ENCODE measurements at places on chromosomes 5 and 9.

GRCh38 chr5:82313016-82313415 is 34.9 kb upstream of the RPS23 start:
- no peak for DNase-seq

GRCh38 chr5:173643964-173644363 is 27.5 kb upstream of the BOD1 start:
- peak; percentile 78 for DNase-seq

DNA sequence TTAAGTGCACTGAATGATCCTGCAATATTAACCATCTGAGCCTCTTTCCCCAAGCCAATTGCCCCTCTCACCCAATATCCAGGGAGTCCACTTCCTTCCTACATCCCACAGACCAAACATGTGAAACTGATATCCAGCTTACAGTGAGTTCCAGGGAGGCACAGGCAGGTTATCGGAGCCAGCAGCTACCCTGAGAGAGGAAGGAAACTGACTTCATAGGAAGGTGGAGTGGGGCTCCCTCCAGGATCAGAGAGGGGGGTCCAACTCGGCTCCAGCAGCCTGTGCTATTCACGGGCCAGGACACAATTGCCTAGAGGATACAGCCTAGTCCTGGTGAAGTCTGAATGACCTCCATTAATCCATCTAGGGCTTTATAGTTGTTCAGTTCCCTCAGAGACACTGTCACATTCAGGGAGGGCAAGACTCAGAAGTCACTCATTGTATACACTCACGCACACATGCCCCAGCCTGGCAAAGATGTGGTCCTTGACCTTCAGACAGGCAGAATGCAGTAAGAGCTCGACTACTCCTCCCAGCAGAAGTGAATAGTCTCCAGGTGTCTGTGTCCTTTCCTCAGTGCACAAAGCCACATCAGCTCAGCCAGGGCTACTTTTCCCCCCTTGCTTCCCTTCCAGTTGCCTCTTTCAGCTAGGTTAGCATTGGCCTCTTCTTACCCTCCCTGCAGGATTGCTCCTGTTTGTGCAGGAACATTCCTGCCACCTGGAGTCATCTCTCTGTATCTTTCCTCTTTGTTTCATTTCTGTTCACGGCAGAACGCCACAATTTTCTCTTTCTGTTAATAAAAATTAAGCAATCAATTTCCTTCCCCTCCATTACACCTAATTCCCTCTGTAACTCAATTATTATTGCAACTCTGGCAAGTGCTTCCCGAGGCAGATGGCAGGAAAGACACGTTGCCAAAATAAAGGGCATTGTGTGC is 501.7 kb downstream of the ARHGEF28 start:
- DNase-seq = no peak

DNA sequence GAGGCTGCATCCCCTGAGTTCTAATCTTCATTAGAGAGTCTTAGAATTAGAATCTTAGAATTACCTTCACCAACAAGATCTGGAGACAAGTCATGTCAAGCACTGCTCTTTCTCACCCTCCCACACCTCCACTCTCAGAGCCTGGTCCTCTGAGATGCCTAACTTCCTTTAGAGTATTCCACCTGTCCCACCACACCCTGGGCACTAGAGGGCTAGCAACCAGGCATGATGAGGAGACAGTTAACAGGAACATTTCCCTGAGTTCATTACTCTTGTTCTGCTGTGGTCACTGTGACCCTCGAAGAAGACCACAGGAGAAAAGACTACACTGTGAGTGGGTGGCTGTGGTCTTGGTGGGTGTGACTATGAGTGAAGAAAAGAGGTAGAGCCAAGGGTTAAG is 25.2 kb upstream of the MAP1B start:
- DNase-seq = no peak

- DNase-seq = no peak
These were observed 2.5 kb upstream of the VCAN start for GRCh38 chr5:83469075-83469474.

GRCh38 chr9:115328228-115328627 is 210.3 kb upstream of the TNC start:
- no peak for DNase-seq

GRCh38 chr9:545480-545879 is 296.0 kb upstream of the DMRT1 start:
- no peak for DNase-seq

GRCh38 chr9:105027084-105027483 is 99.1 kb upstream of the ABCA1 start:
- DNase-seq = no peak

GRCh38 chr9:130854835-130855234 is 19.8 kb downstream of the ABL1 start:
- no peak for DNase-seq

- DNase-seq = no peak
These were observed 105.4 kb downstream of the LPAR1 start for GRCh38 chr9:110932863-110933262.

DNA sequence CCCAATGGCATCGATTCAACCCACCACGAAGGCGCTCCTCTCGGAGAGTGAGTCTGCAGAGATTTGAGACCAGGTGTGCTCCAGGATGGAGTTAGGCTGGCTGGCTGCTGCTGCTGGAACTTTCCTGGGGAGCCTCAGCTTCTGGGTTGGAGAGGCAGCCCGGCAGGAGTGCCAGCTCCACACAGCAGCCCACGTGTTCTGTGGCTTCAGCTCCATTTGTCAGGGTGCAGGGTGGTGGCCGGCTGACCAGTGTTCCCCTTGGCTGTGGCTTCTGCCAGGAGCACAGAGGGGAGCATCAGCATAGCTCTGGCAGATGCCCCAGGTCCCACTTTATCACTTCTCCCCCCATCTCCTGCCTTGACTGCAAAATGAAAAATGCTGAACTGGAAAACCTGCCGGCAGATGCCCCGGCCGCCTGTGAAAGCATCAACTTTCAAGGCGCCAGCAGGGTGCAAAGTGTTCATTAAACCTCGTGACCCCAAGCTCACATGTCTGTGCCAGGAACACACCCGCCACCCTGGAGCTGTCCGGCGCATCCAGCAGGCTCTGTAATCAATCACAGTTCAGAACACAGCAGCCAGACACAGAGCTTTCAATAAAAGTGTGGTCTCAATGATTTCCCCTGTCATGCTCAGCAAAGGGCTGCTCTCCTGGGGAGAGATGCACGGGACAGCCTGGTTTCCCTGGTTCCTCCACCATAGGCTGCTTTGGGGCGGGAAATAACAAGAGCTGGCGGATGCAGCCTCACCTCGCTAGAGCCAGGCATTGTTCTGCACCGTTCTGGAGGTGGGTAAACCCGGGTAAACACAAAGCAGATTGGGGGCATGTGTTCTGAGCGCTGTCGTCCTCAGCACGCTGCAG is 53.2 kb downstream of the TRIP13 start:
- DNase-seq = no peak

DNA sequence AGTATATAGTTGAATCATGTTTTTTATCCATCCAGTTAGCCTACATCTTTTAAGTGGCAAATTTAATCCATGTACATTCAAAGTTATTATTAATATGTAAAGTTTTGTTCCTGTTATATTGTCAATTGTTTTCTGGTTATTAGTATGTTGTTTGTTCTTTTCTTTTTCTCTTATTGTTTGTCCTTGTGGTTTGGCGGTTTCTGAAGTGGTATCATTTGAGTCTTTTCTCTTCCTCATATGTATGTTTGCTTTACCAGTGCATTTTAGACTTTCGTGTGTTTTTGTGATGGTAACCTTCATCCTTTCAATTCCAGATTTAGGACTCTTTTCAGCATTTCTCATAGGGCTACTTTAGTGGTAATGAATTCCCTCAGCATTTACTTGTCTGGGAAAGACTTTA is 130.4 kb upstream of the RFX3 start:
- no peak for DNase-seq

GRCh38 chr9:4572184-4572826 is 82.0 kb downstream of the SLC1A1 start:
- no peak for DNase-seq

DNA sequence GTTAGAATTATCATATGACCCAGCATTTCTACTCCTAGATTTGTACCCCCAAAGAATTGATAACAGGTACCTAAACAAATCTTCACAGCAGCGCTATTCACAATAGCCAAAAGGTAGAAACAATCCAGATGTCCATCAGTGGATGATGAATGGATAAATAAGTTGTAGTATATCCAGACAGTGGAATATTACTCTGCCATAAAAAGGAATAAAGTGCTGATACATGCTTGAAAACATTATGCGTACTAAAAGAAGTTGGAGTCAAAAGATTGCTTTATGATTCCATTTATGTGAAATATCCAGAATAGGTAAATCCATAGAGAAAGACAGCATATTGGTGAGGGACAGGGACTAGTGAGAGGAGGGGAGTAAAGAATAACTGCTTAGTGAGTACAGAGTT is 26.0 kb downstream of the MTREX start:
- no peak for DNase-seq

DNA sequence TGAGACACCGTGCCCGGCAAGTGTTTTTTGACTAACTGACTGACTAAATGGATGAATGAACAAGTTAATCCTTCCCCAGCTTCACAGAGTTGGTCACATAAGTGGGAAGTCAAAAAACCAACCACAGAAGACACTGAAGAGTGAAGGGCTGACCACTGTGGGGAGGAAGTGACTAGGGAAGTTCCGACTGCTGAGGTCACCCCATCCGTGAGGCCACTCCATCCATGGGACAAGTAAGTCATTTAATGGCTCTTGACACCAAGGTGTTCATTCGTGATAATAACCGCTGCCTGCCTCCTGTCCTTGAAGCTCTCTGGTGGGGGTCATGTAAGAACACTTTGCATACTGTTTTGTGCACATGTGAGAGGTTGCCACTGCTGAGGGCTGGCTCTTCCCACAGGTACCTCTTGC is 22.2 kb upstream of the CXCL14 start:
- no peak for DNase-seq

DNA sequence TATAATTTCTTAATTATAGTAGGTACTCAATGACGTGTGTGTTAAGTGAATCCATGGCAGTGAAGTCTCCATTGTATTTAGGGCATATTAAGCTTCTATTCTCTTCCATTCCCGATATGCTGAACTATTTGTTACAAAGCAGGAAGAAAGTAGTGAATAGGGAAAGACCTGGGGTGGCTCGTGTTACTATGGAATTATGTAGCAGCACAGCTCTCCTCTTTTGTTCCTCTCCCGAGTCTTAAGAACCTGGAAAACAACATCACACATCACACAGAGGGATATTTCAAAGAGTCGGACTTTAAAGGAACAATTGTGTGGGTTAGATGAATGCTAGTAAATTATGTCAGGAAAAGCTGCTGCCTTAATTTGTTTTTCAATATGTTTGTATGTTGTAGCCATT is 131.8 kb downstream of the PCSK5 start:
- DNase-seq = no peak

- DNase-seq = no peak
These were observed 31.0 kb upstream of the ZFR start for GRCh38 chr5:32475334-32476097.

DNA sequence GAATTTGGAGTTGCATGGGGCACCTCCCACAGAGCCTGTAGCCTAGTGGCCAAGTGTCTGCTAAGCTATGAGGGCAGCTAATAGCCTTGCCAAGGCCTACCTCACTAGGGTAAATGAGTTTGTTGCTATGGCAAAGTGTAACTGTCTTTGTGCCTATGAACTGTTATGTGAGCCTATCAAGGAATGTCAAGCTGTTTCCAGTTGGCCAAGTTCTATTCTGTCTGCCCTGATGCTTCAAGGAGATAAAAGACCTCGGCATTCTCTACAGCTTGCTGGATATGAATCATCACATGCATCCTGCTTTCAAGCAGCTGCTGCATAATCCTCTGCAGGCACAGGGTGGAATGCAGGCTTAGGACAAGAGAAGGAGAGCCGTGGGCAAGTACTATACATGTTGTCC is 69.8 kb upstream of the CCDC112 start:
- DNase-seq = no peak

DNA sequence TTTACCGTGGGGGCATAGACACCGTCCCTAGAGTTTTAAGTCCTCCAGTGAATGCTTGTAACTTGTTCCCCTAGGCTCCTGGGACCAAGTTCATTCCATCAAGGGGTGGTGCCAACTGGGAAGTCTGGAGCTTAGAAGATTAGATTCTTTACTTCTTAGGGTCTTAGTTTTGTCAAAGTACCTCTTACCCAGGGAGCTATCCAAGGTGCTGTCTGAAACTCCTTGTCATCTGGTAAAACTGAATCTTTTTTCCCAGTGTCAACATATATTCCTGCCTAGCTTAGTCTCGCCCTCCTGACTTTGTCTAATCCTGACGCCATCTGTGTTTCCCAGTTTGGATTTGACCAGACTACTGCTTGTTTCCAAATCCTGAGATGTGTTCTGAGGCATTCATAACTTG is 41.6 kb downstream of the MAMDC2 start:
- no peak for DNase-seq

- peak; percentile 44 for DNase-seq
These were observed 1.3 kb upstream of the NIPBL start for GRCh38 chr5:36875051-36875789.

- no peak for DNase-seq
These were observed 238.7 kb upstream of the DAP start for GRCh38 chr5:10999714-11000113.

DNA sequence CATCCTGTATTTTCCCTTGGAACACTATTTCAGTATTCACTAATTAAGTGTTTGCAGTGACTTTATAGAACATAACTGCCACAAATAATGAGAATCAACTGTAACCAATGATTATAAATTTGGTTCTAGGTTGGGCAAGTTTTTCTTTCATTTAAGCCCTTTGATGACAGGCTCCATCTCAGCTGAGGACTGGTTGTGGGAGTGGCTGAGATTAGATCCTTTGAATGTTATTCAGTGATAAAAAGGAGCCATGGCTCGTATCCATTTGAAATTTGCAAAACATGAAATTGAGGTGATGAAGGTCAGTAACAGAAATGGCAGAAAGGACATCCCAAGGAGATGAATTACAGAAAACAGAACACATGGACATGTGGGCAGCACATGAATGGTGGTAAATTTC is 138.1 kb upstream of the PCA3 start:
- no peak for DNase-seq

DNA sequence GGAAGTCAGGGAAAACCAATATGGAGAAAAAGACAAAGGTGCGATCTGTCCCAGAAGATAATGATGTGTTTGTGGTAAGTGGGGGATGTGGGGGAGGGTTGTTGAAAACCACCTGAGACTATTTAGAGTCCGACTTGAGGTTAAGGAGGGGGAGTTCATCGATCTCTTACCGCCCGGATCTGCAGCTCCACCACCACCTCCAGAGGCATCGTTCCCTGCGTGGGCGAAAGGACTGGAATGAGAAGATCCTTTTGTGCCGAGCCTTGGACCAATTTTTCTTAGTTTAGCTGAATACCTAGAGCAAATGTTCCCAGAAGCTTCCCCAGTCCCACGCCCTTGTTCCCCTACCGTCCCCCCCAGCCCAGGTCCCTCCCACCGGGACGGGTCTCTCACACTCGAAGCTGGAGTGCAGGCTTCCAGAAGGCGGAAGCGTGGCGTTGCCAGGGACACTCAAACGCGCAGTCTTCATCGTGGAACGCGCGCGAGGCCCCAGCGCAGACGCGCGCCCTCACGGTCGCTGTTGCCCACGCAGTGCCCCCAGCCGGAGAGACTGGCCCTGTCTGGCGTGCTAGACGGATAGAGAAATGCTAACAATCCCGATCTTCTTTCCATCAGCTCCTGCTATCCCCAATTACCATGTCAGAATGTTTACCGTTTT is at the start of gene SPATA6L:
Gene SPATA6L (minus strand): TSS at position 439 of the 658 bp plus-strand sequence. CDS start 230 bp downstream, at position 209.
- DNase-seq = peak; percentile 29

- DNase-seq = no peak
These were observed 573.2 kb downstream of the CCDC171 start for GRCh38 chr9:16126042-16126441.
